ENCODE measurements at places on chromosomes 2 and 18. TPM values are rescaled to one million over a fixed set of nuclear protein-coding genes. Genes with fewer than 3 reads are reported as not detected.

ANKRD23 gene
- not detected for total RNA-seq

TEX44 gene
- not detected for total RNA-seq

TMEM17 gene
- total RNA-seq: 1.4 TPM

SPP2 gene
- not detected for total RNA-seq

LBX2 gene
- 4.3 TPM for total RNA-seq
